ENCODE measurements at places on chromosomes 2 and 18.

DNA sequence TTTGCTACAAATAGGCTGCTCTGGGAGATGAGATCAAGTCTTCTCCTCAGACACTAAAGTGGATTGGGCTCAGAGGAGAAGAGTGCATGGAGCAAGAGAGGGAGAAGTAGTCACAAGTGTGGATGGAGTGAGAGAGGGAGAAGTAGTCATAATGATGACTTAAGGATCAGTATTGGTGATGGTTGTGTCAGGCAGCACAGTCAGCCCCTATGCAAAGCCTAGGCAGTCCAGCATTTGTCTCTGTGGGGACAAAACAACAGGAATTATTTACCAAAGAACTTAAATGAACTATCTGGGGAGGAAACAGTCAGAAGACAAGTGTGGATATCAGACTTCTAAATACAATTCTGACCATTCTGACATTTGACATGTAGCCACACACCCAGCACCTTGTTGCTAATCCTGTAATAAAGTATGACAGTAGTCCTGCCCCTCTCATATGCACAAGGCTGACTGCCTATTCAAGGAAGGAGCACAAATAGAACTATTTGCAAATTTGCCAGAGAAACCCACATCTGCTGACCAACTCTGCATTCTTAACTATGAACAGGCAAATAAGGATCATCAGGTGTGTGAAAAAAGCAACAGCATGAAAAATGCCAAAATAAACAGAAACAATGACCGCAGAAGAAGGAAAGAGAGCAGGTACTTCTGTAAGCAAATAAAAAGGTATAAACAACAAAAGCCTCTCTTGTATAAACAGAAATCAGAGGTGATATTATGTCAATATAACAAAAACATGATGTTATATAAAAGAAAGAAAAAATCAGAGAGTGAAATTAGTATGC, 1597.9 kb upstream of the ACVR2A start:
- no peaks in the 10 kb centered on the region for H3K4me1 ChIP-seq
- no peak overlapping the region for H3K27ac ChIP-seq
- no peaks in the 10 kb centered on the region for H3K36me3 ChIP-seq
- no peak overlapping the region for H3K4me3 ChIP-seq
- no peaks in the 10 kb centered on the region for H3K27me3 ChIP-seq

GRCh38 chr2:234026693-234027254, 23.7 kb upstream of the SPP2 start:
- H3K36me3 ChIP-seq: no peaks in the 10 kb centered on the region
- H3K4me1 ChIP-seq: no peaks in the 10 kb centered on the region
- DNase-seq: no peak
- H3K27me3 ChIP-seq: no peaks in the 10 kb centered on the region
- H3K27ac ChIP-seq: no peak overlapping the region

GRCh38 chr2:88600038-88600465, 27.2 kb downstream of the EIF2AK3 start:
- H3K27me3 ChIP-seq: no peaks in the 10 kb centered on the region
- peaks cover 28% of the 10 kb centered on the region for H3K4me1 ChIP-seq
- no peaks in the 10 kb centered on the region for H3K36me3 ChIP-seq
- peak overlapping the region; percentile 65 for H3K27ac ChIP-seq

DNA sequence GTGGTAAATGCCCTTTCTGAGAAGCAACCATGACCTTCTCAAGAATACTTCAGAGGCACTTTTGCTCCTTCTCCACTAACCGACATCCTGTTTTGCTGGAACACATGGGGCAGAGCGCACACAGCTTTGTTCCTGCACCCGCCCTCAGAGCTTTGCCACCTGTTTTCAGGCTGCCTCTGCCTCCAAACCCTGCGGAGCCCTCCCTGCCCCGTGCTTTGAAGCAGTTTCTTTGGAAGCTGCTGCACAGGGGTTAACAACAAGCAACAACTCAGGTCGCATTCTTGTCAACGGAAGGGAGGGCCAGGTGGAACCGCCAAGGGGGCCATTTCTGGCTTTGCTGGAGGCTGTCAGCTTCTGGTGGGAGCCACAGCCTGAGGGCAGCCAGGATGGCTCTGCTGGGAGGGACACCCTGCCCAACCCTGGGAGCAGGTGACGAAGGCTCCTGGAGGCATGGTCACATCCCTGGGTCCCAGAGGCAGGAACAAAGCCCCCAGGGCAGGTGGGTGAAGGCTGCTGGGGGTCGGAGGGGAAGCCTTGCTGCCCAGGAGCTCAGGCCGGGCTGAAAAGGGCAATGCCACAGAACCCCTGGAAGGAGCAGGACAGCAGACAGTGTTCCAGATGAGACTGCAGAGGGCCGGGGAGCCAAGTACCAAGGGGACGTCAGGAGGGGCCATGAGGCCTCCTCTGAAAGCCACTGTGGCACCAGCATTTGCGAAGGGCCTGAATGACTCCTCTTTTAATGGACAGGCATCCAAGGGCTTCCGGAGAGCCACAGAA, 46.8 kb downstream of the MRPS5 start:
- no peaks in the 10 kb centered on the region for H3K36me3 ChIP-seq
- H3K27me3 ChIP-seq: peaks cover 11% of the 10 kb centered on the region
- H3K4me3 ChIP-seq: no peak overlapping the region
- no peak overlapping the region for H3K27ac ChIP-seq
- no peak for DNase-seq

DNA sequence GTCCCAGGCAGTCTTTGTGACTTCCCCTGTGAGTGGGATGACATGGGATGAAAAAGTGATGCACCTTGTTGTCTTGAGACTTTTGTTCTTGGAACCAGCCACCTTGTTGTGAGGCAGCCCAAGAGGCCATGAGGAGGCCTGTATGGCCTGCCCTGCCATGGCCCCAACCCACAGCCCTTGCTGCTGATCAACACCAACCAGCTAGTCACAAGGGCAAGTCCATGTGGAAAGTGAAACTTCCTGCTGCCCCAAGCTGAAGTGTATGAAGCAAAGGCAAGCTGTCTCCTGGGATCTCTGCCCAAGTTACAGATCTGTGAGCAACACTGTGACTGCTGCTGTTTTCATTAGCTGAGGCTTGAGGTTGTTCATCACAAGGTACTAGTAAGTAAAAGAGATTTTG, 21.6 kb downstream of the TMEM18 start:
- H3K36me3 ChIP-seq: no peaks in the 10 kb centered on the region
- H3K4me3 ChIP-seq: no peak overlapping the region
- DNase-seq: no peak

GRCh38 chr2:55875434-55876135, 48.0 kb downstream of the EFEMP1 start:
- H3K36me3 ChIP-seq: no peaks in the 10 kb centered on the region
- no peak overlapping the region for H3K27ac ChIP-seq
- H3K27me3 ChIP-seq: no peaks in the 10 kb centered on the region
- no peak for DNase-seq
- H3K4me3 ChIP-seq: no peak overlapping the region

GRCh38 chr2:7672685-7673071, 755.5 kb downstream of the RNF144A start:
- H3K27me3 ChIP-seq: no peaks in the 10 kb centered on the region
- H3K36me3 ChIP-seq: no peaks in the 10 kb centered on the region
- H3K4me1 ChIP-seq: no peaks in the 10 kb centered on the region
- no peak overlapping the region for H3K27ac ChIP-seq

GRCh38 chr18:58866773-58867150, 2.1 kb downstream of the ZNF532 start:
- peak overlapping the region; percentile 68 for H3K4me3 ChIP-seq
- DNase-seq: no peak
- H3K27me3 ChIP-seq: no peaks in the 10 kb centered on the region
- peaks cover 80% of the 10 kb centered on the region for H3K4me1 ChIP-seq

GRCh38 chr2:77270433-77270832, 251.7 kb downstream of the LRRTM4 start:
- no peaks in the 10 kb centered on the region for H3K36me3 ChIP-seq
- no peak overlapping the region for H3K4me3 ChIP-seq
- H3K27ac ChIP-seq: no peak overlapping the region
- no peak for DNase-seq
- H3K27me3 ChIP-seq: no peaks in the 10 kb centered on the region

DNA sequence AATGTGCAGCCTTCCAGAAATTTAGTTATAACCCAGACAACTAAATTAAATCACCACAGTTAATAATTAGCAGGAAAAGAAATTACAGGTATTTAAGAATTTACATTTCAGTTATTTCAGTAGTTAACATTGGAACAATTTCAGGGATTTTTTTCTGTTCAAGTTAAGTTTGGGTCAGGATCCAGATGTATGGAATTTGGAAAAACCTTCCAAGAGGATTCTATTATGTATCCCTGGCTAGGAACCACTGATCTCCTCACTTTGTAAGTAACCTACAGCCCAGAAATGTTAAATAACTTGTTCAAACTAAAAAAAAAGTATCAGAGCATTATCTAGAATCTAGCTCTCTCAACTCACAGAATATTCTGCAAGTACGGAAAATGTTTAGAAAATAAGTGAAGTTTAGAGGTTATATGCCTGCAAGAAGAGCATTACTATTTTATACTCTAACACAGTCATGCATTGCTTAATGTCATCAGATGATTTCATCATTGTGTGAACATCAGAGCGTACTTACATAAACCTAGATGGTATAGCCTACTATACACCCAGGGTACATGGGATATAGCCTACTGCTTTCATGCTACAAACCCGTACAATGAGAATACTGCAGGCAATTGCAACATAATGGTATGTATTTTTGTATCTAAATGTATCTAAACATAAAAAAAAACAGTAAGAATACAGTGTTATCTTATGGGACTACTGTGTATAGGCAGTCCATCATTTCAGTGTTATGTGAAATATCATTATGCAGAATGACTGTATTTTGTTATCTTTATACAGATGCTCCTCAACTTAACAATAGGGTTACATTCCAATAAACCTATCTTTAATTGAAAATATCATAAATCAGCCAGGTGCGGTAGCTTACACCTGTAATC, 6.1 kb downstream of the NCKAP1 start:
- peak overlapping the region; percentile 98 for H3K27ac ChIP-seq
- H3K27me3 ChIP-seq: no peaks in the 10 kb centered on the region
- DNase-seq: no peak
- H3K36me3 ChIP-seq: no peaks in the 10 kb centered on the region
- no peak overlapping the region for H3K4me3 ChIP-seq

All from gastrocnemius medialis (tissue), 4 donors.